ENCODE measurements at places on chromosomes 12 and 14. TPM values are rescaled to one million over a fixed set of nuclear protein-coding genes. Genes with fewer than 3 reads are reported as not detected.

The GUCY2C gene
- 0.14 TPM for total RNA-seq

GRCh38 chr14:61925043-61925442 is 162.8 kb downstream of the SNAPC1 start:
- H3K27me3 ChIP-seq: no peaks in the 10 kb centered on the region
- H3K27ac ChIP-seq: no peak overlapping the region
- H3K36me3 ChIP-seq: no peaks in the 10 kb centered on the region
- no peak overlapping the region for H3K4me3 ChIP-seq
- no peak for DNase-seq
- no peaks in the 10 kb centered on the region for H3K4me1 ChIP-seq

- no peaks in the 10 kb centered on the region for H3K27me3 ChIP-seq
- no peak overlapping the region for H3K4me3 ChIP-seq
- peaks cover 21% of the 10 kb centered on the region for H3K4me1 ChIP-seq
These were observed 29.9 kb downstream of the BTBD7 start for GRCh38 chr14:93302688-93303581.

The DIP2B gene
- 22.3 TPM for total RNA-seq

- H3K27ac ChIP-seq: no peak overlapping the region
- DNase-seq: no peak
- no peaks in the 10 kb centered on the region for H3K36me3 ChIP-seq
These were observed 5.0 kb upstream of the ALDH2 start for GRCh38 chr12:111761706-111762105.

GRCh38 chr12:16473610-16474326 is 126.3 kb downstream of the MGST1 start:
- no peak overlapping the region for H3K4me3 ChIP-seq
- no peaks in the 10 kb centered on the region for H3K27me3 ChIP-seq
- DNase-seq: no peak
- H3K4me1 ChIP-seq: no peaks in the 10 kb centered on the region

The BHLHE41 gene
- total RNA-seq: 29.8 TPM

- H3K4me1 ChIP-seq: peaks cover 14% of the 10 kb centered on the region
- H3K4me3 ChIP-seq: no peak overlapping the region
- no peaks in the 10 kb centered on the region for H3K36me3 ChIP-seq
- peak overlapping the region; percentile 53 for H3K27ac ChIP-seq
These were observed 2.7 kb upstream of the SEL1L start for GRCh38 chr14:81536241-81536771.

The SRGAP1 gene
- total RNA-seq: 7.9 TPM

DNA sequence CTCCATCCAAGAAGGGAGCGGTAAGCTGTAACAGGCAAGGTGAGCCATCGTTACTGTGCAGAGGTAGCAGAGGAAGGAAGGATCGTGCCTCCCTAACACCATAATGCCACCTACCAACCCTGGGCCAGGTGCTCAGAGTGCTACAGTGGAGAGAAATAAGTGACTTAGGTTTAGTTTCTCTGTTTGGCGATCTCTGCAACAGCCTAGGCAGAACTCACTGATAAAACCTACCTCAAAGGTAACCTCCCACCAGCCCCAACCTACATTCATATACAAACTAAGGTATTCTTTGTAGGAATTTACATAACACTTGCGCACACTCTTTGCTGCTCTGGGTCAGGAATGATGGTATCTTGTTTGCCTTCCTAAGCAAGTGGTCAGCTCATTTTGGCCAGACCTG is 93.4 kb upstream of the TMEM132D start:
- no peaks in the 10 kb centered on the region for H3K4me1 ChIP-seq
- DNase-seq: no peak
- H3K27ac ChIP-seq: no peak overlapping the region
- no peaks in the 10 kb centered on the region for H3K36me3 ChIP-seq
- H3K4me3 ChIP-seq: no peak overlapping the region

DNA sequence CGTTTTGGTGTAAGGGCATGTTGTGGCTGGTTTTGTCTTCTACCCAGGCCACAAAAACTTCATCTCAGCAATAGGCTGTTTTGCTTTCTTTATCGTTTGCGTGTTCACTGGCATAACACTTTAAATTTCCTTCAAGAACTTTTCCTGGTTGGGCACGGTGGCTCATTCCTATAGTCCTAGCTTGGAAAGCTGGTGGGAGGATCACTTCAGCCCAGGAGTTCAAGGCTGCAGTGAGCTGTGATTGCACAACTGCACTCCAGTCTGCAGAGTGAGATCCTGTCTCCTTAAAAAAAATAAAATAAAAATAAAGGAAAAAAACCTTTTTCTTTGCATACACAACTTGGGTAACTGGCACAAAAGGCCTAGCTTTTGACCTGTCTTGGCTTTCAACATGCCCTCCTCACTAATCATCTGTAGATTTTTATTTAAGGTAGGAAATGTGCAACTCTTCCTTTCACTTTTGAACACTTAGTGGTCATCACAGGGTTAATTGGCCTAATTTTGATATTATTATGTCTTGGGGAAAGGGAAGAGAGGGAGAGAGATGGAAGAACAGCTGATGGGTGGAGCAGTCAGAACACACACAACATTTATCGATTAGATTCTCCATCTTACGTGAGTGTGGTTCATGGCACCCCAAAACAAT is 78.9 kb upstream of the PSMA6 start:
- no peak overlapping the region for H3K4me3 ChIP-seq
- no peak for DNase-seq
- no peaks in the 10 kb centered on the region for H3K36me3 ChIP-seq
- peaks cover 10% of the 10 kb centered on the region for H3K4me1 ChIP-seq

DNA sequence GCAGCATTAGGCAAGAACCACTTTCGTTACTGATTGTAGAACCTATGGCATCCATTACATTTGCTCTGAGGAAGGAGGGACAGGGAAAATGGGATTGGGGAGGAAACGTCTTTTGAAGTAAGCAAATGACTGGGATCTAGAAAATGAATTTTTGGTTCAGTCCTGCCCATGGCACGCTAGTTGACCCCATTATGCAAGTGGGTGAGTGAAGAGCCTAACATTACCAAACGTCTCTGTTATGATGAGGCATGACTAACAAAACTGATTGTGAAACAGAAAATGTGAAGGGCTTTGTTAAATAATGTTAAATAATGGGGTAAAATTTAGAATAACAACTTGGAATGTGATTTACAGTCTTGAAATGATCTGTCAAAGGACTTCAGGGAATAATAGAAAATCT is 38.9 kb downstream of the CPSF2 start:
- H3K27me3 ChIP-seq: no peaks in the 10 kb centered on the region
- no peak for DNase-seq
- no peaks in the 10 kb centered on the region for H3K4me1 ChIP-seq
- H3K36me3 ChIP-seq: peaks cover 34% of the 10 kb centered on the region
- H3K27ac ChIP-seq: no peak overlapping the region

DNA sequence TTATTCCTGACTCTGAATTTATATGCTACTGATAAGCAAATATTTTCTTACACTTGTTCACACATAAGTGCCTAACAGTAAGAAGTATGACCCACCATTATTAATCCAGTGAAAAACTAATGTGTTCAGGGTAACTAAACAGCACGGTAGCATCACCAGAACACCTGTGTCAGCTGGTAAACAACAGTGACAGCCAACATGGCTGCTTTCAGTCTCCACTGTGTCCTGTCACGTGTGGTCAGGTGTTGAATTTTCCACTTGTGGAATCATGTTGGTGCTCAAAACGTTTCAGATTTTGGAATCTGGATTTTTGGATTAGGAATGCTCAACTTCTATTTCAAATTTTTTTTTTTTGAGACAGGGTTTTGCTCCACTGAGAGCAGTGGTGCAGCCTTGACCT is 14.3 kb upstream of the ATP23 start:
- no peaks in the 10 kb centered on the region for H3K36me3 ChIP-seq
- no peaks in the 10 kb centered on the region for H3K27me3 ChIP-seq
- H3K4me3 ChIP-seq: no peak overlapping the region
- no peaks in the 10 kb centered on the region for H3K4me1 ChIP-seq
- no peak for DNase-seq

DNA sequence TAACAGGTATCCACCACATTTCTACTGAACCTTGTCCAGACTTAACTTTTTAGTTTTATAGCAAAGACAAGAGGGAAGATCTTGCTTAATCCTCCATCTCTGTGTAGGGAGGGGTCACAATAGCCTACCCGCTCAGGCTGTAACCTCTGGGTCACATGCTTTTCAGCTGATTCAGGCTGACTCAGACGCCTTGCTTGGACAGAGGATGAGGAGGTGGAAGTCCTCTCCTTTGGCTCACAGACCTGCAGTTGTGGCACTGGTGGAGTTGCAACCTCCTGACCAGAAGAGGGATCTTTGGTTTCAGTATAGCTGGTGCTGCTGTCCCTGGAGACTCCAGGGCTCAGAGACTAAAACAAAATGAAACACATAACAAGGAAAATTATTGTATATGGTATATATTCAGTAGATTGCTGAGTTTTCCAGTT is 16.2 kb downstream of the ACIN1 start:
- H3K4me1 ChIP-seq: peaks cover 7% of the 10 kb centered on the region
- H3K36me3 ChIP-seq: peaks cover 67% of the 10 kb centered on the region
- no peaks in the 10 kb centered on the region for H3K27me3 ChIP-seq
- DNase-seq: peak; percentile 47

DNA sequence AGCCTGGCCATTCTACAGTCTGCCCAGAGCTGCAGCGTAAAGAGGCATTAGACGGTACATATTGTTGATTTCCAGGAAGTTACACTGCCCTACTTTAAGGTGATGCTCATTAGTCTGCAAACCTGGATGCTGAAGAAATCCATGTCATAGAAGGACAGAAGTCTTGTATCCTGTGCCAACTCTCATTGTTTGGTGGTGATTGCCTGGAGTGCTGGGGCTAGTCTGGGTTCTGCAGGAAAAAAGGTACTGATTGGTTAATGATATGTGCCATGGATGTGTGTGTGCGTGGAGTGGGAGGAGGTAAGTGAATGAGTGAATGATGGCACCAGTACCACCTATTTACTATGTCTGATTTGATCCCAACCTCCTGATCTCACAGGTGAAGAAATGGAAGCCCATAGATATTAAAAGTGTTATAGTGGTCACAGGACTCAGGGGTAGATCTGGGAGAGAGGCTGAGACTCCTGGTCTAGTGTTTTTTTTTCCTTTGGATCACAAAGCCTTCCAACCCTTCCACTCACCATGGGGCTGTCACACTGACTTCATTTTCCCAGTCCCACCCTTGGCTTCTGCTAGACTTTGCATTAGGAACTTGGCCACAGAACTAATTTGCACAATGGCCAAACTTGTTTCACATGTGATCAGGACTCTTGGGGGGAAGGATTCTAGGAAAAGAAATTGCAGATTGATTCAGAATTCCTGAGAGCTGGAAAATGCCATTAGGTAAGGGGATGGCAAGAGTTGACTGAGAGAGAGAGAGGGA is 96.1 kb downstream of the TMX1 start:
- DNase-seq: no peak
- no peak overlapping the region for H3K27ac ChIP-seq
- H3K36me3 ChIP-seq: no peaks in the 10 kb centered on the region
- peaks cover 18% of the 10 kb centered on the region for H3K4me1 ChIP-seq

- H3K4me1 ChIP-seq: no peaks in the 10 kb centered on the region
- H3K27me3 ChIP-seq: no peaks in the 10 kb centered on the region
- H3K36me3 ChIP-seq: no peaks in the 10 kb centered on the region
- H3K27ac ChIP-seq: no peak overlapping the region
These were observed 98.3 kb downstream of the SPTSSA start for GRCh38 chr14:34363733-34364134.

DNA sequence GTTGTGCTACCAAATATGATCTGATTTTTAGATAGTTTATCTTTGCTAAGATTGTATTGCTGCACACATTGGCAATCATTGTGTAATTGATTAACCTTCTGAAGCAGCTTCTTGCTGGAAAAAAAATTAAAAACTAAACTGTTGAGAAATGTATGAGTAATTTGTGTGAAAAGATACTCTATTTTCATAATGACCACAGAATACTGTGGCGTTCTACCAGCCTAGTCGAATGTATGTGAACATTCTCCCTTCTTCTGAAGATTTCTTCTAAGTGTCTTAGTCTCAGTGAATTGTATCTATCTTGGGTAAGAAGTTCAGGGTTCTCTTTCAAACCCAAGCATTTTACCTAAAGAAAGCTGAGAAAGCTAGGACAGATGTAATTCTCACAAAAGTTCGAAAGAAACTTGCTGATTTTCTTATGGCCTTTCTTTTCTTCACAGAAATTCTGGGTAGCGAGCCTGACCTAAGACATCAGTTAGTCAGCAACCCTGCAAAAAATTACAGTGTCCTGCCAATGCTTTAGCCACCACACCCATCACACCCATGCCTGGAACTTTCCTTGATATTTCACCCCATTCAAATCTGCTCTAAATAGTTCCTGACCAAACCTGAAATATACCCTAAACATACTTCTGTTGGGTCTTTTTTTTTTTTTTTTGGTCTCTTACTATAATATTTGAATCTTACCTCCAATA is 27.1 kb upstream of the C12orf71 start:
- no peaks in the 10 kb centered on the region for H3K27me3 ChIP-seq
- H3K36me3 ChIP-seq: no peaks in the 10 kb centered on the region
- H3K4me1 ChIP-seq: peaks cover 4% of the 10 kb centered on the region
- no peak overlapping the region for H3K4me3 ChIP-seq
- no peak for DNase-seq
- H3K27ac ChIP-seq: peak overlapping the region; percentile 58

Data from thoracic aorta (tissue), 2 donors.